ENCODE measurements at places on chromosomes 16 and 17. TPM values are rescaled to one million over a fixed set of nuclear protein-coding genes. Genes with fewer than 3 reads are reported as not detected.
A peak's percentile ranks its signal among the peaks of the same experiment; 100 is the strongest.

DNA sequence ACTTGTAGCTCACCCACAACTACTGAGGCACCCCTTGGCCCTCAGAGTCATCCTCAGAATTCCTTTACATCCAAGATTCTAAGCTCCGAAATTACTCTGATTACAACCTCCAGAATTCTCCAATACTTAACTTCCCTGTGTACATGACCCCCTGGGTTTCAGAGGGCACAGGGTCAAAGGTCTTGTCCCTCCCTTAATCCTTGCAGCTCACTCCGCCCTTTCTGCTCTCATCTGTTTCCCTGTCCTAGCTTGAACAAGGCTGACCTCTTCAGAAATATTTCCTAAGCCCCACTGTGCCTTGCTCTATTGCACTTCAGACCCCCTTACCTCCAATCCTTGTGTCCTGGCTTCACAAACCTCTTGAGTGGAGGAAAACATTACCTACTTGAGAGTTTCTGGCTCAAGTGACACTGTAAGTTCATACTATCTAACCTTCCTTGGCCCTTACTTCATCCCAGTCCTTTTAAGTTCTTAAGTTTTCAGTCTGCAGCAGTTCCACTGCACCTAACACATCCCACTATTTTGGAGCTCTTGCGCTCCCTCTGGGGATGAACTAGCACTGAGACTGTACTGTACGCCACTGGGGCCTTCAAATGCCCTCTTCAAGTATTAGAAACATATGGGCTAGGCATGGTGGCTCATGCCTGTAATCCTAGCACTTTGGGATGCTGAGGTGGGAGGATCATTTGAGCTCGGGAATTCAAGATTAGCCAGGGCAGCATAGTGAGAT, 6.2 kb downstream of the N4BP1 start:
- no peak for DNase-seq

Gene FOXN1
- not detected for total RNA-seq

DNA sequence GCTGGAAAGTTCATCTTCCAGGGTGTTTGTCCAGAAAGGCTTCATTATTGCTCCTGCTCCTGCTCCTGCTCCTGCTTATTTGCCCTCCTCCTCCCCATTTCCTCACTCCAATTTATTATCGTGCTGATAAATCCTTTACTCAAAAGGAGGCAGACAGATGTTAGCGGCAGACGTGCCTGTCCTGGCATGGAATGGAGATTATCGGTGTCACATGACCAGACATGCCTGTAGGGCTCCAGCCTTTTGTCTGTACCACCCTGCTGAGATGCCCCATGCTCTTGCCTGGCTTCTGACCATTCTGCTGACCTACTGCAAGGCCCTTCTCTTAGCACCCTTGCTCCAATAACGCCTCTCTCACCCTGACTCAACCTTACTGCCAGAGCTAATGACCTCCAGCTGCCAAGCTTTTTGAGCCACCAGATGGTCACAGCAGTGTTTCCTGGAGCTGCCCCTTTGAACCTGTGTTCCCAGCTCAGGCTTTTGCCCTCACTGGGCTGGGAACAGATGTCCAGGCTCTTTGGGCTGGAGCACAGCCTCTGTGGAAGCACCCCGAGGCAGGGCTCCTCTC, 12.8 kb downstream of the DNAH9 start:
- DNase-seq: no peak

Gene MYL11
- total RNA-seq: not detected

Gene C16orf96
- 0.08 TPM for total RNA-seq

Gene TBC1D3E
- not detected for total RNA-seq

DNA sequence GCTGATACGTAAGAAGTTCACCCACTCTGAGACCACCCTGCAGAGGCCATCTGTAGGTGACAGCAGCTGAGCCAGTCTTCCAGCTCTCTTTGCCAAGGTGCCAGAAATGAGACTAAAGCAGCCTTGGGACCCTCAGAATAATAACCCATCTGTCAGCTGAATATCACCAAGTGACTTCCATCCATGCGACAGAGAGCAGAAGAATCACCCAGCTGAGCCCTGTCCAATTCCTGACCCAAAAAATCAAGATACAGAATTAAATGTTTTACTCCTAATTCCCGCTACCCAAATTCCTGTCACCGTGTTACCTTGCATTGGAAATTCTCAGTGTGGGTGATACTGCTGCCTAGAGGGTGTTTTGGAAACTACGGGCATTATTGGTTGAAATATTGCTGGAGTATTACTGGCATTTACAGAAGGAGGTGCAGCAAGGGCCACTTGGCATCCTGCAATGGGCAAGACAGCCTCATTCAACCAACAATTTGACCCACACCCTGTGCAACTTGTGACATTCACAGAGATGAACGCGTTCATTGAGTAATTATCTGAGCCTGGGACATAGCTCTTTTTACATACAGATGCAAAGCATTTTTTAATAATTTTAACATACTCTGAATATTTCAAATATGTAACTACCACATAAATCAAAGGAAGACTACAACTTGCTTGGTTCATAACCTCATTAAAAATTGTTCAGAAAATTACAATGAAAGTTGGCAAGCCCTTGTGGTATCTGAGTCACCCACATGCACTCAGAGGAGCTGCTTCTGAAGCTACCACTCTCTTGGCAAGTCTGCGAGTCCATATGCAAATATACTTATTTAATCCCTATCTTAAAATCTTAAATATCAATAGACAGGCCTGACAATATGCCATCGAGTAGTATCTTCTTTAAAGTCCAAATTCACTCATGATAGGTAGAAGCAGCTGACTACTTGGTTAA, 126.6 kb downstream of the C16orf95 start:
- no peak for DNase-seq

GRCh38 chr17:63446753-63447470, 806 bp upstream of the CYB561 start:
- DNase-seq: peak; percentile 68

Gene KRT36
- total RNA-seq: not detected

DNA sequence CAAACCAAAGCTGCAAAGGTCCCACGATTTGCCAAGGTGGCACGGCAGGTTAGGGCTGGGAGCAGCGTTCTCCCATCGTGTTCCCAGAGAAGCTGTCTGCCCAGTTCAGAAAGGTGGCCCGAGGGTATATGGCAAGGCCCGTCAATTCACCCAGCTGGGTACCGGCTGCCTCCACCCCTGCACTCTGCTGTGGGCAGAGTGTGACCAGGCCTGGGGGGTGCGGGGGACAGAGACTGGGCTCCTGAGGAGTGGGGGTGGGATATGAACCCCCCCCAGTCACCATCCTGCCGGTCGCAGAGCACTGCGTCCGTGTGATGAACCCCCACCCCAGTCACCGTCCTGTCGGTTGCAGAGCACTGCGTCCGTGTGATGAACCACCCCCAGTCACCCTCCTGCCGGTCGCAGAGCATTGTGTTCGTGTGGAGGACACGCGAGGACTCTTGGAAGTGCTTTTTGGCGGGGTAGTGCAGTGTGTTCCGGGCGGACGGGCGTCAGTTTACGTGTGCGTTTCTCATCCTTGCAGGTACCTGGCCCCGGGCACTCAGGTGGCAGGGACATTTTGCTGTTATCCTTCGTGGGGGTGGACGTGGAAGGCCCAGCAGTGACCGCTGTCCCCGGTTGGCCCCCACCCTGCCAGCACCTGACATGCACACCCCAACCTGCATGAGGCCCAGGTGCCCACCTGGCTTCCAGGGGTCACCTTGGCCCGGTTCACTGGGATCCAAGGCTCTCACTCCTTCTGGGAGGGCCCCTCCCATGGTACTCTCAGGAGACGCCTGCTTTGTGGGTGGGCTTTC, 2.7 kb upstream of the FASN start:
- DNase-seq: no peak

DNA sequence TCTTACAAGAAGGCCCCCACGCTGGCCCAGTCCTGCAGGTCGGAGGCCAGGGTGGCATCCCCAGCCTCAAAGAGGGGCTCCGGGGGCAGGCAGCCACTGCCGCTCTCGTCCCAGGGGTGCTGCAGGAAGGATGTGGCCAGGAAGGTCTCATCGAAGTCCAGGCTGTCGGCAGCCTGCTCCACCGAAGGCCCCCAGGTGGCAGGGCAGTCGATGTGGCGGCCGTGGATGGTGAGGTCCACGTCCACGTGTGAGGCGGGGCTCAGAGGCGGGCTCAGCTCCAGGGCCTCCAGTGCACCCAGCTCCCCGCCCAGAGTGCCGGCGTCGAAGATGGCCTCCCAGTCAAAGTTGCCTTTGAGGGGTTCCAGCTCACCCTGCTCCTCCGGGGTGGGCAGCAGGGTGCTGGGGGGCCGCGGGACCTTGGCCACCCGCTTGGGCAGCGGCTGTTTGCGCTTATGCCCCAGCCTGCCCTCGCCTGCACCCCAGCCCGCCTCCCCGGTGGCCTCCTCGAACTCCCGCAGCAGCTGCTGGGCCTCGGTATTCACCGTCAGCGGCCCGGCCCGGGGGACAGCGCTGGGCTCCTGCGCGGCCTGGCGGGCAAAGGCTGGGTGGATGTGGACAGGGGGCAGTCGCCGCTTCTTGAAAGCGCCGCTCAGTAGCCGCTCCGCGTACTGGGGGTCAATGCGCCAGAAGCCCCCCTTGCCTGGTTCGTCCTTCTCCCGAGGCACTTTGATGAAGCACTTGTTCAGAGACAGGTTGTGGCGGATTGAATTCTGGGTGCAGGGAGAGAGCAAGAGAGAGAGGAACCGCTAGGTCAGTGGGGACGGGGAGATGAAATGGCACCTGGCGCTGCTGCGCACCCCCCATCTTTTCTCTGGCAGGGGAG, 3.5 kb downstream of the FOXJ1 start:
- DNase-seq: no peak

- no peak for DNase-seq
Measured at GRCh38 chr17:72116661-72117521, 3.9 kb upstream of the SOX9 start.

DNA sequence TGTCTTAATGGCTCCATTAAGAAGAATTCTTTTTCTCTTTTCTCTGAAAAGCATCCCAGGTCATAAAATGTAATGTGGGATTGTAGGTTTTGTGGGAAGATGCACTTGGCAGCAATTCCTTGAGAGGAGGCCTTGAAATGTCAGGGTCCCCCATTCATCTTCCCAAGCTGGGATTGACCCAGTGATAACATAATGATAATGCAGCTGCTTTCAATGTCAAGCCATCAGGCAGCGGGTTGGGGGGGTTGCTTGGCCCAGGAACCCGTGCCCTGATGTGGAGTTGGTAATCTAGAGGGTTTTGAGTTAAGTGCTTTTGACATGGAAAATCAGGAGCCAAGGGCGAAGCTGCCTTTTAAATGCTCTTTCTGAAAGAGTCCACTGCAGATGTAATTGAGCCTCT, 484.0 kb downstream of the WWOX start:
- DNase-seq: no peak

Gene C1QTNF8
- not detected for total RNA-seq

Gene SULT1A2
- 1.1 TPM for total RNA-seq

DNA sequence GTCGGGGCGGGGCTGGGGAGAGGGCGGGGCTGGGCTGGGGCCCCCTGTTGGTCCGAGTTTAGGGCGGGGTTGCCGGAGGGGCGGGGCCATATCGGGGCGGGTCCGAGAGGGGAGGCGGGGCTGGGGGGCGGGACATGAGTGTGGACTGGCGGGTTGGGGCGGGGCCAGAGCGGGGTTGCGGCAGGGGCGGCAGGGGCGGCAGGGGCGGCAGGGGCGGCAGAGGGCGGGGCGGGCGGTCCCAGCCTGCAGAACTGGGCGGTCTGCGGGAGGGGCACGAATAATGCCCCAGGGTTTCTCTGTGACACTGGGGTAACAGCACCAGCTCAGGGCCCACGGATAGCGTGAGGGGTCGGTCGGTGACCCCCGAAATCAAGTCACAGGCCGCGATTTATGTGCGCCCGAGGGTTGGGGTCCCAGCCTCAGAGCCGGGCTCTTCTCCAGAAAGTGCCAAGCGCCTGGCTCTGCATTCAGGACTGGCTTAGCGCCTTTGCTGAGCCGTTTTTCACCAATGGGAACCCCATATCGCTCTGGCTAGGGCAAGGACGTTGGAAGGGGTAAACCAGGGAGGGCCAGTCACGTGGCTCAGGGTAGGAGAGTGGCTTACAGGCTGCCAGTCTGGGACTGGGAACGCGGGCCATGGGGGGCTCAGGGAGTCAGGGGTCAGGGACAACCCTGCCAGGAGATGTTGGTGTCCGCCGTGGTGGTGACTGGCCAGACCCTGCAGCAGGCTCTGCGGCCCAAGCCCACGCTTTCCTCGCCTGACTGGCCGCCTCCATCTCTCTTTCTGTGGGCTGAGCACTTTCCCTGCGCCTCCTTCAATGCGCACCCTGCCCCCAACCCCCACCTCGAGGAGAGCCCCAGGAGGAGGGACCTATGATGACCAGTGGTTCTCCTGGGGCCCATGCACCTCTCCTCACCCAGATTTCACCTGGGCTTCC, 1.2 kb upstream of the METTL26 start:
- peak; percentile 93 for DNase-seq

- no peak for DNase-seq
Measured at GRCh38 chr16:17324451-17324850, 146.3 kb downstream of the XYLT1 start.

Gene NOG
- 0.41 TPM for total RNA-seq

Gene ZG16
- not detected for total RNA-seq

DNA sequence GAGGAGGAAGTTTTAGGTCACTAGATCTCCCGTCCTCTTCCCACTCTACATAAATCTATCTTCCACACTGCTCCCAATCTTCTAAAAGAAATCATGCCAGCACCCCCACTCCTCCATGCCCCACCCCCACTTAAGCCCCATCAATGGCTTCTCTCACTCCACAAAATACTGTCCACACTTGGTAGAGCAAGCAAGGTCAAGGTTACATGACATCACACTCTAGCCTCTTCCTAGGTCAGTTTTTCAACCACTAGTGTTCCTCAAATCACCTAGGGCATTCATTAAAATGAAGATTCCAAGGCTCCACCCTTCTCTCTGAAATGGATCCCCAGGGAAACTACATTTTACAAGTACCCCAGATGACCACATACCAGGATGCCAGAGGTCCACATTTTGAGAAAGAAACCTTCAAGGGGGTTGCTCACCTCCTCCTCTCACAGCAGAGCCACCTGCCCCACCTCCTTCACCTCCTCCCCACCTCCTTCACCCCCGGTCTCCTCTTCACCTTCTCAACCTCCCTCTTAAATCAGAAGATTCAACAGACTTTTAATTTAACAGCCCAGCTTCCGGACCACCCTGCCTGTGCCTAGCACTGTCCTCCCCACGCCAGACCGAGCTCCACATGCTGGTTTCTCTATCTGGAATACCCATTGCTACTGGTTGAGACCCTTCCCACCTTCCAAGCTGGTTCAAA, 3.2 kb downstream of the AMFR start:
- DNase-seq: no peak

DNA sequence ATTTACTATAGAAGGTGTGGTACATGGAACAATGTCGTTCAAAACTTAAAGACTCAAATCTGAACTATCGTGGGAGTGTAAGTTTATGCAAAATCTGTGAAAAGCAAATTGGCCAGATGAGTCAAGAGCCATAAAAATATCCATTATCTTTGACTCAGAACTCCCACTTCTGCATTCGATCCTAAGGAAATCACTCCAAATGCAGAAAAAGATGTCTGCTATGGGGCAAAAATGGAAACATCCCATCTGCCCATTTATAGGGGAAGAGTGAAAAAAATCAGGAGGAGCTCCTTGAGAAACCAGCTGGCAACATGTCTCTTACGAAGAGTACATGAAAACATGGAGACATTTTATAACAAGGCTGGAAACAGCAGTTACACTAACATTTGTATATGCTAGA, 43.6 kb upstream of the CCDC182 start:
- DNase-seq: no peak

Gene KRT20
- total RNA-seq: not detected

- DNase-seq: no peak
Measured at GRCh38 chr17:82791532-82791931, 39.7 kb downstream of the TBCD start.

All from left ventricle myocardium inferior (tissue), 1 donor.